ENCODE measurements at places on chromosomes 7 and 10.

GRCh38 chr10:15223174-15223573 lies 54.7 kb upstream of the NMT2 start:
- no peak overlapping the region for H3K4me3 ChIP-seq

DNA sequence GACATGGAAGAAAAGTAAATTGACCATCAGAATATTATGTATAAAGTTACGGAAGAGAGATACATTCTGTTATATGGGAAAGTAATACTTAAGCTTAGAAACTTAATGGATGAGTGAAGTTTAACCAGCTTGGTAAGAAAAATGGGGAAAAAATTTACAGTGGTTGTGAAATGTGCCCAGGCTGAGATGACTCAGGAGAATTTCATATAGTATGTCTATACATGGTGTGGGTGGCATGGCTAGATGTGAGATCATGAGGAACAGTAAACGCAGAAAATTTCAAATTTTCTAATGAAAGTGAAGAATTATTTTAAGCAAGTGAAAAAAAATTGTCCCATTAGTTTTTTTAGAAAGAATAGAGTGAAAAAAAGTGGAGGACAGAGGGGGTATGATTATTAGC lies 552.5 kb upstream of the SORCS1 start:
- no peak overlapping the region for H3K27ac ChIP-seq
- H3K36me3 ChIP-seq: no peaks in the 10 kb centered on the region
- H3K27me3 ChIP-seq: no peaks in the 10 kb centered on the region
- DNase-seq: no peak
- H3K4me3 ChIP-seq: no peak overlapping the region

GRCh38 chr7:39043531-39043930 lies 65.8 kb downstream of the POU6F2 start:
- H3K27me3 ChIP-seq: no peaks in the 10 kb centered on the region
- no peaks in the 10 kb centered on the region for H3K36me3 ChIP-seq
- no peak overlapping the region for H3K4me3 ChIP-seq
- H3K27ac ChIP-seq: no peak overlapping the region

GRCh38 chr7:64078699-64078994 lies 33.4 kb downstream of the ZNF727 start:
- no peaks in the 10 kb centered on the region for H3K36me3 ChIP-seq
- no peak overlapping the region for H3K4me3 ChIP-seq
- no peaks in the 10 kb centered on the region for H3K4me1 ChIP-seq

- DNase-seq: no peak
- H3K4me1 ChIP-seq: peaks cover 62% of the 10 kb centered on the region
- H3K4me3 ChIP-seq: no peak overlapping the region
- H3K27me3 ChIP-seq: no peaks in the 10 kb centered on the region
- no peak overlapping the region for H3K27ac ChIP-seq
Measured at GRCh38 chr10:88389456-88389855, 193.7 kb downstream of the RNLS start.

All from CD8-positive, alpha-beta memory T cell (primary cell).